ENCODE measurements at places on chromosomes 7 and 10. TPM values are rescaled to one million over a fixed set of nuclear protein-coding genes. Genes with fewer than 3 reads are reported as not detected.

GATA3 gene
- total RNA-seq = 3.4 TPM

POU6F2 gene
- not detected for total RNA-seq

TAS2R16 gene
- total RNA-seq = not detected

PAPOLB gene
- total RNA-seq = 1.9 TPM

SUMF2 gene
- total RNA-seq = 115 TPM

STAMBPL1 gene
- 7.4 TPM for total RNA-seq

DNA sequence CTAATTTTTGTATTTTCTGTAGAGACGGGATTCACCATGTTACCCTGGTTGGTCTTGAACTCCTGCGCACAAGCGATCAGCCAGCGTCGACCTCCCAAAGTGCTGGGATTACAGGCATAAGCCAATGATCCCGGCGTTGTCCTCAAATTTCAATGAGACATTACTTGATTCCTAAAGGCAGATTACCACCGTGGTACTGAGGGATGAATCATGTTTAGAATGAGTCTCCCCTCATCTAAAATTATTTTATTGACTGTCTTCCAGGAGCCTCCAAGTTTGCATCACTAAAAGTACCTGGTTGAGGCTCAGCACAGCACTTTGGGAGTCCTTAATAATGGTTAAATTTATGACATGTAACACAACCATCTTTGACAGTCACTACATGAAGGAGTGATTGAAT, 142.2 kb upstream of the AKR1E2 start:
- H3K4me1 ChIP-seq = peaks cover 5% of the 10 kb centered on the region
- H3K27ac ChIP-seq = no peak overlapping the region
- no peak overlapping the region for H3K4me3 ChIP-seq
- no peak for DNase-seq
- no peaks in the 10 kb centered on the region for H3K27me3 ChIP-seq

DNA sequence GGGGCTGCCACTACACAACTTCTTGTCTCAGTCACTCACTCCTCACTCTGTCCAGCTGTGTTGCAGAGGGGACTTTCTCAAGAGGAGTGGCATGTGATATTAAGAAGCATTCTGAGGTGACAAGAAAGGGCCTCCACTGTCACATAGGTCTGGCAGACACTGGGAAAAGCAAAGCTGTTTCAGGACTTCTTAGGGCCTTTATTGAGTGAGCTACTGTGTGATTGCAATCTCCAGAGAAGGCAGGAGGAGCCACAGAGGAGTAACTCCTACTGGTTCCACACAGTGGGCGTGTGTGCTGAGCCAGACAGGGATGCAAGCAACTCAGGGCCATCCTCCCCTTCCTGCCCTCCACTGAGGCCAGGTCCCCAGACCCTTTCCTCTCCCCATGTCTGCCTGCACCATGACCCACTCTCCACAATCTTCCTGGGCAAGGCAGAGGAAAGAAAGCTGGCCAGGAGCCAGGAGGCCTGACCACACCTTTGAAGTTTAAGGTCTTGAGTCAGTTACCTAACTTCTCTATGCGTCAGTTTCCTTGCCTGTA, 262.0 kb upstream of the ZMIZ1 start:
- peaks cover 64% of the 10 kb centered on the region for H3K4me1 ChIP-seq
- H3K27ac ChIP-seq = no peak overlapping the region
- no peaks in the 10 kb centered on the region for H3K36me3 ChIP-seq
- H3K4me3 ChIP-seq = no peak overlapping the region

DNA sequence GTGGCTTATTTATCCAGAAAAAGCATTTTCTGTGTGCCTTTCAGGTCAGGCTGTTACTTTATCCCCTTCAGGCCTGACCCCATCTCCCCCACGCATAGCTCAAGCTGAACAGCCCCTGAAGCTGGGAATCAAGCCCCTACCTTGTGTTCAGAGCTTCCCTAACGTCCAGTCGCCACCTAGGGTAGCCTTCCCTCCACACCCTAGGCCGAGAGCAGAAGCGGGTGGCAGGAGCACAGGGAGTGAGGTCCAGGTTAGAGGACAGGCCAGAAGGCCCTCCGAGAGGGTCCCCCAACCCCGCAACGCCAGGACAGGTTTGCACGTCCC, 479 bp upstream of the SEMA4G start:
- no peaks in the 10 kb centered on the region for H3K27me3 ChIP-seq
- peak overlapping the region; percentile 9 for H3K4me3 ChIP-seq
- peaks cover 6% of the 10 kb centered on the region for H3K36me3 ChIP-seq
- DNase-seq = no peak

DNA sequence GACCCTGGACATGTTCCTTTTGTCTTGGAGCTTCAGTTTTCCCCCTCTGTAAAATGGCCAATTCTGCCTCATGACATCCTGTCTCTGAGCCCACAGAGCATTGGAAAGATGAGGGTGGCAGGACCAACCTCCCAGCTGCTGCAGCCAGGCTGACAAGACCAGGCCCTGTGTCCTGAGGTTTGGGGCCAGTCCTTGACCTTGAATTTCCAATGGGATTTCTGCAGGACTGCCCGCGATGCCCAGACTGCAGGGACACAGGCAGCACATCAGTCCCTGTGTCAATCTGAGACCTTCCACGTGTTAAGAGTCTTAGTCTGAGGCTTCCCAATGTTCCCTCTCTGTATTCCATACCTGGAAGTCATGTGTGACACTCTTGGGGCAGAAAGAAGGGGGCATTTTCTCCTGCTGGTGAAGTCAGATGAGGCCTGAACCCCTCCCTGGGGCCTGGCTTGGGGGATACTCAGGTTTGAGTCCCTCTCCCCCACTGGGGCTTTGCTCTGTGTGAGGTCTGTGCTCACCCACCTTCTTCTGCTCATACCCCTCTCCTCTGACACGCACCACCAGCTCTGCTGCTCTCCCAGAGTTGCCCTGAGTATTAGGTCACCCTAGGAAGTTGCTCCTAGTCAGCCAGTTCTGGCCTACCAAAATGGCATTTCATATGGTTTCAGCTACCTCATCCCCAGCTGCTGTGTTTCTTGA, 79.2 kb downstream of the ADCY1 start:
- no peak overlapping the region for H3K27ac ChIP-seq
- no peaks in the 10 kb centered on the region for H3K4me1 ChIP-seq
- H3K27me3 ChIP-seq = no peaks in the 10 kb centered on the region
- no peak overlapping the region for H3K4me3 ChIP-seq
- H3K36me3 ChIP-seq = no peaks in the 10 kb centered on the region

GRCh38 chr7:157855452-157856213, 518.8 kb downstream of the DNAJB6 start:
- no peaks in the 10 kb centered on the region for H3K27me3 ChIP-seq
- DNase-seq = no peak
- no peaks in the 10 kb centered on the region for H3K36me3 ChIP-seq
- no peak overlapping the region for H3K4me3 ChIP-seq

DNA sequence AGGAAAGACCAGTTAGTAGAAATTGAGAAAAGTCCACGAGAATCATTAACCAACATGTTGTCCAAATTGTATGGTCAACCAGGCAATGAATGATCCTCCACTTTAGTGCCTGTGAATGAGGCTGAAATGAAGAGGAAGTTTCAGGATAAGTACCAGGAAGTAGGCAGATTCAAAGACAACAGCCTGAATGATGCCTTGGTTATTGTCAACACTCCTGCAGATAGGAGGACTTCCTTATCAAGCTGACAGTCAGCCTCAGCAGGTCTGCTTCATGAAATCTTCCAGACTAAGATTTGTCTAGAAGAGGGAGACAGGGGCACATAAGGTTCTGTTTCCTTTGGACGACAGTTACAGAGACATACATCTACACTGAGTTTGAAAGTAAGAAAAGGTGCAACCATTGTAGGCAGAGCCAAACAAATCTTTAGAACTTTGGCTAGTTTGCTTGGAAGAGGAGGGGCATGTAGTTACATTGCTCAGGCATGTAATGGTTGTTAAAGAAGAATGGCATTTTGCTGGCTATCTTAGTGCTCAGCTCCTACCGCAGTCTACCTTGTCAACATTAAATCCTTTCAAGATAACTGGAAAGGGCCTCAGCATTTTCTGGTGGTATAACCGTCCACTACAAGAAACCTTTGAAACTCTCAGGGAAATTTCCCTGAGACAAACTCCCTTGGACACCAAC, 81.4 kb downstream of the ABI1 start:
- no peak for DNase-seq
- H3K36me3 ChIP-seq = peaks cover 2% of the 10 kb centered on the region
- no peaks in the 10 kb centered on the region for H3K27me3 ChIP-seq
- peaks cover 11% of the 10 kb centered on the region for H3K4me1 ChIP-seq

- DNase-seq = no peak
- no peaks in the 10 kb centered on the region for H3K36me3 ChIP-seq
- H3K27me3 ChIP-seq = no peaks in the 10 kb centered on the region
- no peaks in the 10 kb centered on the region for H3K4me1 ChIP-seq
- no peak overlapping the region for H3K27ac ChIP-seq
Observed at GRCh38 chr10:48690791-48691660, 6.4 kb downstream of the WDFY4 start.

GRCh38 chr10:77590344-77591237, 47.0 kb downstream of the KCNMA1 start:
- no peaks in the 10 kb centered on the region for H3K27me3 ChIP-seq
- H3K36me3 ChIP-seq = no peaks in the 10 kb centered on the region
- H3K27ac ChIP-seq = no peak overlapping the region
- H3K4me3 ChIP-seq = no peak overlapping the region
- no peak for DNase-seq
- H3K4me1 ChIP-seq = no peaks in the 10 kb centered on the region

- no peak overlapping the region for H3K27ac ChIP-seq
- DNase-seq = no peak
- H3K4me3 ChIP-seq = no peak overlapping the region
- no peaks in the 10 kb centered on the region for H3K4me1 ChIP-seq
Observed at GRCh38 chr10:5573319-5573950, 48.7 kb downstream of the CALML3 start.

DNA sequence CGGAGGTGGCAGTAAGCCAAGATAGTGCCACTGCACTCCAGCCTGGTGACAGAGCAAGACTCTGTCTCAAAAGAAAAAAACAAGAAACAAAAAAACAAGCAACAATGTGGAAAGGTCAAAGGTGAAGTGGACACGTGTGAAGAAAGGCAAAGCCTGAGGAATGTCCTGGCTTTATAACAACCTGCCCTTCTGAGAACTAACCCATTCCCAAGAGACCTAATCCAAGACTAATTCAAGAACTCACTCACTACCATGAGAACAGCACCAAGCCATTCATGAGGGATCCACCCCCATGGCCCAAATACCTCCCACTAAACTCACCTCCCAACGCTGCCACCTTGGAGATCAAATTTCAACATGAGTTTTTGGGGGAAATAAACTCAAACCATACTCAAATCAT, 47.5 kb upstream of the KIF5B start:
- H3K27me3 ChIP-seq = no peaks in the 10 kb centered on the region
- no peak overlapping the region for H3K27ac ChIP-seq

- no peaks in the 10 kb centered on the region for H3K4me1 ChIP-seq
- no peaks in the 10 kb centered on the region for H3K27me3 ChIP-seq
- no peak overlapping the region for H3K4me3 ChIP-seq
- no peak for DNase-seq
- H3K27ac ChIP-seq = no peak overlapping the region
Observed at GRCh38 chr10:111249925-111250324, 173.1 kb downstream of the ADRA2A start.

DNA sequence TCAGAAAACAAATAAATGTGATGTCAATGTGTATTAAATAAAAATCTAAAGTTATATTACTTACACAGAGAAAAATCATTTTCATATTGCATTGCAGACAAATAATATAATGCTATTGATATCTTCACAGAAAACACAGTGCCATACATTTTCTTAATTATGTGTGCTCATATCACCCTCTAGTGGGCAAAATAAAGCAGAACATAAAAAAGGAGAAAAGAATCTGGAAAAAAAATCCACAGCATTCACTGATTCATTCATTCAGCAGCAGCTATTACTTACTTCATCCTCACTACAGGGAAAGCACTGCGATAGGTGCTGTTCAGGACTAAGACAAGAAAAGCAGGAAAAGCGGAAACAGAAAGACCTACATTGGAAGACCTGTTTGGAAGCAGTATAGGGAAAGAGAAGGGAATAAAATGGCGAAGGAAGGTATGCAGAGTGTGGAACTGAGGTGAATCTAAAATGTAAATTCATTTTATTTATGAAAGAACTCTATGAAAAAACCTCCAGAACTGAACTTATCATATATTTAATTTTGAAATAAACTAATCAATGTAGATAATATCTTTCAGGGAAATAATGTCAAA, 73.2 kb downstream of the POT1 start:
- no peaks in the 10 kb centered on the region for H3K27me3 ChIP-seq
- H3K4me3 ChIP-seq = no peak overlapping the region
- H3K4me1 ChIP-seq = no peaks in the 10 kb centered on the region
- H3K36me3 ChIP-seq = peaks cover 6% of the 10 kb centered on the region
- no peak overlapping the region for H3K27ac ChIP-seq
- DNase-seq = no peak

- H3K27ac ChIP-seq = no peak within 1 kb of the TSS
- no peak within 1 kb of the TSS for H3K4me3 ChIP-seq
- H3K36me3 ChIP-seq = no peaks in the 10 kb centered on the region
- no peaks in the 10 kb centered on the region for H3K4me1 ChIP-seq
- DNase-seq = no peak
Observed at GRCh38 chr10:122699796-122700455, at the start of gene C10orf120. C10orf120 (minus strand) TSS chr10:122699846; CDS start chr10:122699790, 56 bp downstream.
